ENCODE measurements at places on chromosomes 2 and 18. TPM values are rescaled to one million over a fixed set of nuclear protein-coding genes. Genes with fewer than 3 reads are reported as not detected.

WNT10A gene
- total RNA-seq: 7.5 TPM

SCYGR3 gene
- not detected for total RNA-seq

LONRF2 gene
- not detected for total RNA-seq

STEAP3 gene
- 68.3 TPM for total RNA-seq

UGT1A10 gene
- not detected for total RNA-seq

PLA2R1 gene
- total RNA-seq: 2.7 TPM

NFATC1 gene
- total RNA-seq: 1.0 TPM

UNC80 gene
- total RNA-seq: 0.21 TPM

RGPD4 gene
- total RNA-seq: not detected

RTP5 gene
- total RNA-seq: not detected

GPAT2 gene
- under 0.01 TPM for total RNA-seq
